Hippocampal formation (tissue), 2 donors: ENCODE measurements at places on chromosomes 1 and 21.

- DNase-seq = no peak
Observed at GRCh38 chr1:168421399-168422004, 122.3 kb downstream of the XCL2 start.

DNA sequence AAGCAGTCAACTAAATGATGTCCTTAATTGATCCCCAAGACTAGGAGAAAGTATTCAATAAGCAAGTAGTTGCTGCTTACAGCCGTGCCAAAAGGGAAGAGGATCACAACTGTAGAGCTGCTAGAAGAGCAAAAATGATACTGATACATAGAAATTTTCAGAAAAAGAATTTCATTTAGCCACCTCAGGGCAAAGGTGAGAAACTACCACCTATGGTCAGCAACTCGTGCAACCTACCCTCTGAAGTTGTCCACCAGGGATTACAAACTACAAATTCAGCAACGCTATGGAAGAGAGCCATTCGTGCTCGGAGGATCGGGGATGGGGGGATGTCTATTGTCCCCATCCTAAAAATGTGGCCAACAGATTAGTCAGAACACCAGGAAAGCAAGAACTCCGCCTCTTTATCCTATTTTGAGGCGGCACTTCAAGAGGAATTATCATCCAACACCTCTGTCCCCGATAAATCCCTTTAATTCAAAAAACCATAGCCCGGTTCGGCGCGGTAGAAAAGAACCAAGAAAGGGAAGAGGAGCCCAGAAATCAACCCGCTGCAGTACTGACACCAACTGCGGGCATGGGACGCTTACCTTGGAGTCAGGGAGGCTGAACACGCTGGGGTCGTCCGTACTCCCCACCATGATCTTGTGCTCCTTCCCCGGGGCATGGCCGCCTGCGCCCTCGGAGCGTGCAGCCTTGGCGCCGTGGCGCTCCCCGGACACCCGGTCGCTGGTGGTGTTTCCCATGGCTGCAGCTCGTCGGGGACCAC, 687 bp downstream of the PRKAB2 start:
- no peak for DNase-seq

GRCh38 chr1:93620172-93620840, 61.3 kb downstream of the BCAR3 start:
- no peak for DNase-seq

DNA sequence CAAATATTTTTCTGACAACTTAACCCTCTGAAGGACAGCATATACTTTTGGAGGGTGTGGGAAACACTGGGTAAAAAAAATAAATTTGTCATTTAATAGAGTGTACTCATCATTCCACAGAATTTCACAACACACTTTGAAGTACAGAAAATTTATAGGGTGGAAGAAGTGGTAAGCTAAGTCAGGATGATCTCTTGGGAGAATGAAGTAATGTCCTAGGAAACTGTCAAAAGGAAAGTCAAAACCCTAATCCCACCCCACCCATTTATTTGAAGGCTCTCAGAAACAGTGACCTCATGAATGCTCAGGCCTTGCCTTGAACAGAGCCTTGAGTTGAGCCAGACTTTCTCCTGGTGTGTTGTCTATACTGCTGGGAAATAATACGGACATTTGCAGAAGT, 7.3 kb upstream of the UAP1 start:
- no peak for DNase-seq

DNA sequence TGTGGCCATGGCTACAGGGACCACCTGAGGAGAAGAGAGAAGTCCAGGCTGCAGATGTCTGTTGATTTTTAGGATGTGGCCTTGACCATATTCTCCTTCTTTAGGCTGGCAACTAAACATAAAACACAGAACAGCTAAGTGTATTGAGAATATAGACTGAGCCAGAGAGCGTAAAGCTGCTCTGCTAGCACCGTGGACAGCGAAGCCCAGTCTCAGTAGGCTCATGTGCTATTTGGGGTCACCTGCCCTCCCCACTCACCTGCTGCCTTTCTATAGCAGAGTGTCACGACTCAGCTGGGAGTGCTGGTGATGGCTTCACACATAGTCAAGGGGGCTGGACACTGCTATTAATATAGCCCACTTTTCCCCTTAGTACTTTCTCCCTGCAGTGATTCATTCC, 278.5 kb downstream of the KCNH1 start:
- no peak for DNase-seq

DNA sequence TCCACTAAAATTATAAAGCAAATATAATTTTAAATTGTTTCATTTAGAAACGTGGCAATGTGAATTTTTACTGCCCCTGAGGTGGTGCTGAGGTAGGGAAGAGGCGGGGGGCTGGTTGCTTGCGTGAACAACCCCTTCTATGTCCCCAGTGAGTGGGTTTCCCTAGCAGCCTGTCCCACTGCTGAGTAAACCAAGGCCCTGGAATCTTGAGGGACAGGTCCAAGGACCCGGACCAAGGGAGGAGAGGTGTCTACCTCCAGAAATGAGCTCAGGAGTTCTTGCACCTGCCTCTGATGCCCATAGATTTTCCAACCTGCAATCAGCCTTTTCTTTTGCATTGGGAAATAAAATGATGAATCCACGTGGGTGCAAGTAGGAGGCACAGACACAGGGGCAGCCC, 649 bp upstream of the LDLRAD1 start:
- DNase-seq = no peak

DNA sequence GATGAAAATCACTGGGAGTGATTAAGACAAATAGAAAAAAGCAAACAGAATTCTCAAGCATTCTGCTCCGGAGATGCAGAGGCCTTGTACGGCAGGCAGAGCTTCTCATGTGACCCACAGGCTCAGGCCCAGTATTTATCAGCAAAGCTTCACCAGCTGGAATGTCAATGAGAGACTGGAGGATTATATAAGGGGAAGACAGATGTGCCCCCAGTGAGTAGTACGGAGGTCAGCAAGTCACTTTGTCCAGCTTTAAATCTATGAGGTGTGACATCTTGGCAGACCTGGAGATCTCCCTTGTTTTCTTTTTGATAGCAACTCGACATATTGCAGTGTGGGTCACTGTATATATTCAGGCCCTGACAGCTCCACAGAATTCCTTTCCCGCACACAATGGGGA, 106.8 kb downstream of the HHIPL2 start:
- DNase-seq = no peak

DNA sequence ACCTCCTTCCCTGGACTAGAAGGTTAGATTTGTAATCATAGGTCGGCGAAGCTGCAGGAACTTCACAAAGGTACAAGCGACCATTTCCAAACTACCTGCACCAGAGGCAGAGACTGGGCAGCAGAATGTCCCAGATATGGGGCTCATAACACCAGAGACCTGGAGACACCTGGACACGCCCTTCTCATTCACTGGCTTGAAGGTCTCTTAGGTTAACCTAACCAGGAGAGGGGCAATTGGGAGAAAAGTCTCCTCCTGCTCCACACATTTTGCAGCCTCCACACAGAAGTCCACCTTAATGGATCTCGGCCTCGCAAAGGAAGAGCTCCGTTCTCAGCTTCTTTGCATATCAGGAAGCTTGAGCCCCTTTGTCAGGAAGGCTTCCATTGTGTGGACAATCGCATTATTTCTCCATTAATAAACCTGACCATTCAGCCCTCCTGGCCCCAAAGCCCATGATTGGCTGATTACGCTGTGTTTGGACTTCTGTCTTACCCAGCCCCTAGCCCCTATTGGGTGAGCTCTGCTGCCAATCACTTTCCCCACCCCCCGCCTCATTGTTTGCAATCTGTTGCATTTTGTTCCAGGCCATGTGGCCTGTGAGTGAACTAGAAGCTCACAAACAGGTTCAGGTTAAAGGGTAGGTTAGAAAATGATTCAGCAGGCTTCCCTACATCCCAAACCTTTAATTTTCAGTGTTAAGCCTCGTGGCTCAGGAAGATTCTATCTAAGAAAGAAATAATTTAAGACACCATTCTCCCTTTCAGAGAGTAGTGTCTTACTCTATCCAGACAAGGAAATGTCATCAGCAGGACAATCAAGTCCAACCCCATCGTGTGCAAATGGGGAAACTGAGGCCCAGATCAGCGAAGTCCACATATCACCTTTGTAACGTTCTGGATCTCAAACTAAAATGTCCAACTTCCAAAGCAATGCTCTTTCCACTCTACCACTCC, 2.8 kb downstream of the MYCL start:
- peak; percentile 15 for DNase-seq

DNA sequence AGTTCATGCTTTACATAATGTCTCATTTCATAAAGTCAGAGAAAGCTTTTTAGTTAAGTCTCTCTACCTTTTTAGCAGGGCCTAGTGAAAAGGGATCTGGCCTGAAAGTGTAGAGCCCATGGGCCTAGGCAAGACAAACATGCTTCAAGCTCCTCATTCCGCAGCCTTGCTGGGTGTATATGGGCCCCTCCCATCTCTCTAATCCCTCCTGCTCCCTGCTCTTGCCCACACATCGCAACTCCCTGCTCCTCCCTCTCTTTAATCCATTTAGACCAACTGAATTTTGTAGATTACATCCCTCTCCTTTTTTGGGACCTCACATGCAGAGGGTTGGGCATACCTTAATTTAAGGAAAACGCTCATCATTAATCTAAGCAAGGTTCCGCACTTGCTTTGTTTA, 42.3 kb upstream of the CCDC190 start:
- no peak for DNase-seq

GRCh38 chr1:162706606-162707005, 74.3 kb downstream of the DDR2 start:
- DNase-seq = no peak

DNA sequence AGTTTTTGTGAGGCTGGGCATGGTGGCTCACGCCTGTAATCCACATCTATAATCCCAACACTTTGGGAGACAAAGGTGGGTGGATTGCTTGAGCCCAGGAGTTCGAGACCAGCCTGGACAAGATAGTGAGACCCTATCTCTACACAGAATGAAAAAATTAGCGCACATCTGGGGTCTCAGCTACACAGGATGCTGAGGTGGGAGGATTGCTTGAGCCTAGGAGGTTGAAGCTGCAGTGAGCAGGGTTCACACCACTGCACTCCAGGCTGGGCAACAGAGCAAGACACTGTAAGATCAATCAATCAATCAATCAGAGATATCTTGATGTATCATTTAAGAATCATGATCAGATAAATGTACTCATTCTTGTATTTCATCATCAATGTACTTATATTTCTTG, 7.1 kb downstream of the ZYG11B start:
- no peak for DNase-seq

DNA sequence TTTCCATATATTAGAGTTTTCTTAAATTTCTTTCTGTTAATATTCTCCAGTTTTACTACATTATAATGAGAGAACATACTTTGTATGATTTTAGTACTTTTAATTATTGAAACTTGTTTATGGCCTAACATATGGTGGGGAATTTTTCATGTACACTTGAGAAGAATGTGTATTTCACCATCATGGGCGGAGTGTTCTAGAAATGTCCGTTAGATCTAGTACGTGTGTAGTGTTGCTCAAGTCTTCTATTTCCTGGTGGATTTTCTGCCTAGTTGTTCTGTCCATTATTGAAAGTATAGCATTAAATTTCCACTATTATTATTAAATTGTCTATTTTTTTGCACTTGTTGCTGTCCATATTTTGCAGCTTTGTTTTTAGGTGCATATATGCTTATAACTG, 64.0 kb upstream of the RGS21 start:
- no peak for DNase-seq

DNA sequence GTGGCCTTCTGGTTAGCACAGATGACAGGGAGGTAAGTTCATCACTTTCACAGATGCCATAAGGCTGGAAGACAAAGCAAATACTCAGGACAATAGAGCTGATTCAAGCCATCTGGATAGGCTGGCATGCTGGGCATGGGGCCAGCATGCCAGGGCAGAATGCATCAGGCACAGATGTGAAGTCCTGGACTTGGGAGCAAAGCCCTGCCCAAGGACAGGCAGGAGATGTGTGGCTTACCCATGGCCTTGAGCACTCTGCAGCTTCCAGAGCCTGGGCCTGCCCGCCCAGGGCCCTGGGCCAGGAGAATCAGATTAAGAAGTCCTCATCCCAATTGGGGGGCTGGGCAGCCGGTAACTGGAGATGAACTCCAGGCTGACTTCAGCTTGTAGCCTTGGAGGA, 135.7 kb upstream of the ZC3H12A start:
- peak; percentile 62 for DNase-seq

DNA sequence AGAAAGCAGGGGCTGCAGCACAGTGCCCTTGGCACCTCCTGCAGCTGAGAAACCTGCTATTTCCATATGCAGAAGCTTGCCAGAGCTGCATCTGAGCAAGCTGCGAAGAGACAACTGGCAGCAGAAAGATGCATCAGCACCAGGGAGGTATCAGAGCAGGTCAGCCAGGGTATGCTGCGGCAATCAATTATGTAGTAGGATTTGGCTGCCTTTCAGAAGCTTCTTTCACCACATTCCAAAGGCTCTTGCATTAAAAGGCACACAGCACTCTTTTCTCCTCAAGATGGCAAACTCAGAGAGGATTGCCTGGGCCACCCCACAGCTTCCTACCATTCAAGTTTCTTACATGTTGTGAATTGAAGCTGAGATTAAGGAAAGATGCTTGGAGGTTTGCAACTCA, 47.6 kb upstream of the RAP1A start:
- DNase-seq = no peak

- DNase-seq = no peak
Observed at GRCh38 chr21:29583424-29583924, 284.8 kb downstream of the BACH1 start.

DNA sequence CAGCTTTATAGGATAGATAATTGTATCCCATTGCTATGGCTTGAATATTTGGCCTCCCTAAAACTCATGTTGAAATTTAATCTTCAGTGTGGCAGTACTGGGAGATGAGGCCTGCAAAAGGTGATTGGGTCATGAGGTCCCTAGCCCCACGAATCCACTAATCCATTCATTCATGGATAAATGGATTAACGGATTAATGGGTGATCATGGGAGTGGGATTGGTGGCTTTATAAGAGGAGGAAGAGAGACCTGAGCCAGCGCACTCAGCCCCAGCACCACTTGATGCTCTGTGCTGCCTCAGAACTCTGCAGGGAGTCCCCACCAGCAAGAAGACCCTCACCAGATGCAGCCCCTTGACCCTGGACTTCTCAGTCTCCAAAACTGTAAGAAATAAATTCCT, 32.0 kb downstream of the S100A6 start:
- no peak for DNase-seq

DNA sequence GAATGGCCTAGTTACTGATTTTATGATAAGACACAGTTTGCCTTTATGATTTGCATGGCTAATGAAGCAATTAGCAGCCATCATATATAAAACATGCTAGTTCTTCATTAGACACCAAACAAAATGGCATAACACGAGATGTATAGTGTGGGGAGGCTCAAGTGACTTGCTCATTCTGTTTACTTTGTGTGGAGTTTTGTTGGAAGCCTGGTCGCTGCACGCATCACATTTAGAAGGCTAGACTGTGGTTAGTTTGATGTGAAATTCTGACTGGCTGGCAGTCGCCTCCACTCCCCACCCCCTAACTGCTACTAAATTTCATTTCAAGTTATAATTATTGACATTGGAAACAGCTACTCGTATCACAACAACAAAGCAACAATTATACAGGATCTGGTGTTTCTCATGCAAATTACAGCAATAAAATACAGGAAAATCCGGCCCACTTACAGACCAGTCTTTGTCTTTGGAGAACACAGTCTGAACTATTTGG, 356.1 kb downstream of the LMO4 start:
- peak; percentile 24 for DNase-seq
